ENCODE measurements at places on chromosomes 5 and 9.

DNA sequence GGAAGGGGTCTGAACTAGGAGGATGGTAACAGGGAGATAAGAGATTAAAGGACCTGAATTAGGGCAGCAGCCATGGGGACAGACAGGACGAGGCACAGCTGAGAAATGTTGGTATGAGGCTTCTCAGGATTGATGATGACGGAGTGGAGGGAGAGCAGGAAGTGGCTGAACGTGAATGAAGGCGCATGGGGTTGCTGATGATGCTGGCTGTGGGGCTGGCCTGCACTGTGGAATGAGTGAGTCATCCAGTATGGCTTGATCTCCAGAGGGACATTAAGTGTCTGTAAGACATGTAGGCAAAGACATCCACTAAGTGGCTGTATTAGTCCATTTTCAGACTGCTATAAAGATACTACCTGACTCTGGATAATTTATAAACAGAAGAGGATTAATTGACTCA, 256.4 kb downstream of the ICE1 start:
- no peak for DNase-seq

- DNase-seq: no peak
Measured at GRCh38 chr9:137975936-137976565, 98.5 kb downstream of the CACNA1B start.

DNA sequence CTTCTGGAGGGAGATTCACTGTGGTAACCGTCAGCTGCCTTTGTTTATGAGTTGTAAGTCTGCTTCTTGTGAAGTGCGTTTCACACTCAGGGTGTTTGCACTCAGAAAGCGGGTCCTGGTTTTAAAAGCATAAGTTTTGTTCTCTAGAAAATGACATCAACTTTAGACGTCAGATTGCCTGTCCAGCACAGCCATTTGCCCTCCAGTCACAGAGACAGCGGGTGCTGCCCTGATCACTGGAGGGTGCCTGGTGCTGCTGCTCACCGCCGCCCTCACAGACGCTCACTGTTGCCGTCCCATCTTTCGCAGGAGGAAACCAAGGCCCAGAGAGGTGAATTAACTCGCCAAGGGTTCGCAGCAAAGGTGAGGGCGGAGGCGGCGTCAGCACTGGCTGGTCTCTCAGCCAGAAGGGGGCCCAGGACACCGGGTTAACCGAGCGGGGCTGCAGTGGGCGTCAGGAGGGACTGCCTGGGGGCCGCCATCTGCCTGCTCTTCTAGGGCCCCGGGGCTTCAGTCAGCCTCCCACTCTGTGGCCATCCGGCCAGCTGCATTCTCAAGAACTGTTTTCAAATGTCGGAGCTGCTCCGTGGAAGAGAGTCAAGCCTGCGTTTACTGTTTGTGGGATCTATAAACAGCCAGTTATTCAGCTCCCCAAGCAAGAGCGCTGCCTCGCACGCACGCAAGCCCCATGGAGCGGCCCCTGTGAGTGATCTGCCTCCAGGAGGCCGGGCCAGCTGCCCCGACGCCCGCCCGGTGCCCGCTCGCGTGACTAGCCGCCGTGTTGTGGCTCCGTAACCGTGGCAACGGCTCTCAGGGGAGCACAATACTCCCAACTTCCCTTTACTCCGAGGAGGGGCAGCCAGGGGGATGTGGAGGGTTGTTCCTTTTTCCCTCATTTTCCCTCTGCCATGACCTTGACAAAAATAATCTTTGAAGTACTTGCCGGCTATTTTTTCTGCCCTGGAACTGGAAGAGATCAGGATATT, 43.4 kb upstream of the EXOC3 start:
- DNase-seq: no peak

- no peak for DNase-seq
Measured at GRCh38 chr9:37374892-37375291, 47.6 kb upstream of the GRHPR start.

DNA sequence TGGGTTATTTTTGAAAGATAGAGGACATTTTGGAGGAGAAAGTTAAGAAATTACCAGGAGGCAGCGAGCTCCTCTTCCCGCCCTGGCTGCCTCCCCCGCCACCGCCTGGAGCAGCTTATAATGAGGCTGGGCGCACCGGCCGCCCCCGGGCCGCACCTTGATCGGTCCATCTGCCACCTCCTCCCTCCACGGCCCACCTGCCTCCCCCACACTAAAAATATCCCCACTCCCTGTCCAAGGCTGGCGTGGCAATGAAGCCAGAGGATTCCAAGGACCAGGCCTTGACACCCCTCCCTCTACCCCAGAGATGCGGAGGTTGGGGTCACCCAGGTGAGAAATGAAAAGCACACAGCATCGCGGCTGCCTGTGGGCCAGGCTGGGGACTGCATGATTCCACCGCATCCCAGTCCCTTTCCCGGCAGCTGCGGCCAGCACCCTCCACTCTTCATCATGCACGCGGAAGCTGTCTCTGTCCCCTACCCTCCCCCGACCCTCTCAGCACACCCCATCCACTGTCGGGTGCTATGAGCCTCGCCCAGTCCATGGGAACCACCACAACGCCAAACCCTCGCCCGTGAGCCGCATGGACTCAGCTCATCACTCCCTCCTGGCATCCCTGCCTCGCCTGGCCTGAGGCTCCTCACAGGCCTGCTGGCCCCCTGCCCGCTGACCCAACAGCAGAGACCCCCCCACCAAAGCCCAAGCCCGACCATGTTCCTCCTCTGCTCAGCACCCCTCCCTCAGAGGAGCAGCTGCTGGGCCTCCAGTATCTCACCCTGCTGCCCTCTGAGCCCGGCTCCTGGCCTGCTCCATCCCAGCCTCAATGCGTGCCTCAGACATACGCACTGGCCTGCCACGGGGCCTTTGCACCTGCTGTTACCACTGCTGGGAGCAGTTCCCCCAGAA, 50.0 kb downstream of the SARDH start:
- DNase-seq: no peak

GRCh38 chr5:64742411-64742810, 26.1 kb downstream of the SREK1IP1 start:
- no peak for DNase-seq

GRCh38 chr5:72653586-72653985, 146.4 kb upstream of the ZNF366 start:
- DNase-seq: no peak

DNA sequence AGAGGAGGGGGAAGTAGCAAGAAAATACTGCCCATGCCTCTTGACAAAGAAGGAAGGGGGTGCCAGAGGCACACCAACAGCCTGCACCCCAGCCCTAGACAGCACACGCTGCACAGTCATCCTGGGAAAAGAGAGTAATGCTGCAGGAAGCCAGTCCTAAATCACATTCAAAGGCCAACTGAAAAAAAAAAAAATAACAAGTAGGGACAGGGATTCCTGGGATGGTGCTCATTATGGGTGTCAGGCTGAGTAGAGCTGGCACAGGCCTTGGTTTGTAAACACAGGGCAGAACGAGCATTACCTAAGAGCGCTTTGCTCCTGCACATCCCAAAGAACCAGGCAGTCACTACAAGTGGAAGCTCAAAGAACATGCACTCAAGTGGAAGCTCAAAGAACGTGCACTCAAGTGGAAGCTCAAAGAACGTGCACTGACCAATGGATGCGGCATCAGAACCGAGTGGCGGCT, 7.8 kb downstream of the RAPGEF1 start:
- DNase-seq: no peak

- no peak for DNase-seq
Measured at GRCh38 chr5:62596691-62597090, 18.1 kb downstream of the LRRC70 start.

GRCh38 chr9:86667307-86667706, 280.0 kb downstream of the GAS1 start:
- no peak for DNase-seq

DNA sequence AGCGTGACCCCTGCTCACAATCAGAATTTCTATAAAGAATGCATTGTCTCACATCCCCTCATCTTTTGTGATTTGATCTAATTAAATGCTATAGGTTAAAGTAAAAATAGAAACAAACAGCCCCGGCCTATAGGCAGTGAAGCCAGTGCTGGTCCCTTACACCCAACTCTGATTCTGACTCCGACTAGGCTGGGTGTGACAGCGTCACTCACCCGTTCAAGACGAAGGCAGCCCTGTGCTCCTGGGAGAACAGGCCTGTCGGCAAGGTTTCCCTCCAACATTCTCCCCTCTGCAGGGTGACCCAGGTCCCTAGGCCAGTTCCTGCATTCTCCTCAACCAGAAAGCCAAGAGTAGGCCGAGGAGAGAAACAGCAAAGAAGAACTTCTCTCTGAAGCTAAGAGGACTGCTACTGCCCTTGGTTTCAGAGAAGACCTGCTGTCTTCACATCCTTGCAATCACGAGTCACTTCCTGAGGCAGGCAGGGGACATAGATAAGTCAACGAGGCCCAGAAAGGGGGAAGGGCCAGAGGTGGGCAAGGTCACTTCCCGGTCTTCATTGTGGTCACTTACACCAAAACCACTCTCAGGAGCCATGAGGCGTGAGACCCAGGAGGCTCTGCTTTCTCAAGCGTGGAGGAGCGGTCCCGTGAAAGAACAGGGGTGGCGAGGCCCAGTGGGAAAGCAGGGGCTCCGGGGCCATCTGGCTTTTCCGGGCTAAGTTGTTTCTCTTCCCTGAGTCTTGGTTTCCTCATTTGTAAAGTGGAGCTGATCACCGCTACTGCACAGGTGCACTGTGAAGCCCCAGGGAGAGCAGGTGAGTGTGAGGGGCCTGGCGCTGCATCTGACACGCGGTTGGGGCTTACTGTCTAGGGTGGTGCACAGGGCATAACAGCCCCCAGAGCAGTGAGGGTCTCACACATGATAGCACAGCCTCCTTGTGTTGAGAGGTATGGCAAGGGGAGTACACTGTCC, 200.8 kb downstream of the CRB2 start:
- DNase-seq: no peak

- DNase-seq: no peak
Measured at GRCh38 chr5:169716287-169716686, 79.2 kb downstream of the DOCK2 start.

DNA sequence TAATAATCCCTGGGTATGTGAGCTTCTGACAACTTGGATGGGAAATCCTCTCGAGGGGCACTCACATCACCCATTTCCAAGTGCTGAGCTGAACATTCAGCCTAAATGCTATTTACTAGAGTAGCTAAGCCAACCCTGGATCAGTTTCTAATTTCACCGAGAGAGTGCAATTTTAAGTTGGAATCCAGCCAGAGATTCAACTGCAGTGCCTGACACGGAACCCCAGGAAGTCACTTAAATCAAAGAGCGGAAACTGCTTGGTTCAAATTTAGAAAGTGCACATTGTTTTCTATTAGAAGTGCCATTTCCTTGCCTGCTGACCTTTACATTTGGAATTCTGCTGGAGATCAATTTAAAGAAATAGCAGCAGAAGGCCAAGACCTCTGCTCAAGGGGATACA, 8.8 kb downstream of the SPRY4 start:
- no peak for DNase-seq

DNA sequence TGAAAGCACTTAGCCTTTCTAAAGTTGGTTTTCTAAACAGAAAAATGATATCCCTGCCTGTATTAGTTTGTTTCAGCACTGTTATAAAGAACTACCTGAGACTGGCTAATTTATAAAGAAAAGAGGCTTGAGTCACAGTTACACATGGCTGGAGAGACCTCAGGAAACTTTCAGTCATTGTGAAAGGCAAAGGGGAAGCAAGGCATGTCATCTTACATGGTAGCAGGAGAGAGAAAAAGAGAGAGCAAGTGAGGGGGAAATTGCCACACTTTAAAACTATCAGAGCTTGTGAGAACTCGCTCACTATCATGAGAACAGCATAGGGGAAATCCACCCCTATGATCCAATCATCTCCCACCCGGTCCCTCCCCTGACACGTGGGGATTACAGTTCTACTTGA, 64.9 kb downstream of the FAM170A start:
- DNase-seq: no peak

GRCh38 chr9:677461-678097, 163.9 kb upstream of the DMRT1 start:
- no peak for DNase-seq

- no peak for DNase-seq
Measured at GRCh38 chr9:69816735-69817134, 3.9 kb upstream of the CFAP95 start.

GRCh38 chr5:169339869-169340268, 38.9 kb upstream of the SLIT3 start:
- no peak for DNase-seq

- DNase-seq: no peak
Measured at GRCh38 chr5:58071566-58071965, 388.3 kb downstream of the PLK2 start.

GRCh38 chr9:89480825-89481537, 16.9 kb downstream of the SEMA4D start:
- DNase-seq: no peak

DNA sequence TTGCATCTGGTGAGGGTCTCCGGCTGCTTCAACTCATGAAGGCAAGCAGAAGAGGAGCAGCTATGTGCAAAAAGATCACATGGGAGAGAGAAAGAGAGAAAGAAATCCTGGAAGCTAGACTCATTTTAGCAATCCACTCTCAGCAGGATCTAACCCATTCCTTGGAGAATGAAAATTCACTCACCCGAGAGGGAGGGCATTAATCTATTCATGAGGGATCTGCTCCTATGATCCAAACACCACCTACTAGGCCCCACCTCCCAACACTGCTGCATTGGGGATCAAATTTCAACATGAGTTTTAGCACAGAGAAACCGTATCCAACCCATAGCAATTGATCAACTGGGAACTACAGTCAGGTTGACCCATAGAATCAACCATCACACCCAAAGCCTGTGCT, 98.1 kb upstream of the SV2C start:
- no peak for DNase-seq

DNA sequence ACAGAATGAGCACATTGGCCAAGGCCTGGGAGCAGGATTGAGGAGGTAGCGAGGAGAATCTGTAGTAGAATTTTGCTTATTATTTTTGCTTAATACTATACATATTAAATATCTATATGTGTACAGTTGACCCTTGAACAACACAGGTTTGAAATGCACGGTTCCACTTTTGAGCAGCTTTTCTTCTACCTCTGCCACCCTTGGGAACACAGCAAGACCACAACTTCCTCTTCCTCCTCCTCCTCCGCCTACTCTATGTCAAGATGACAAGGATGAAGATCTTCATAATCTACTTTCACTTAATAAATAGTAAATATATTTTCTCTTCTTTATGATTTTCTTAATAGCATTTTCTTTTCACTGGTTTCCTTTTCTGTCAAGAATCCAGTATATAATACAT, 541.4 kb downstream of the KCTD16 start:
- no peak for DNase-seq

DNA sequence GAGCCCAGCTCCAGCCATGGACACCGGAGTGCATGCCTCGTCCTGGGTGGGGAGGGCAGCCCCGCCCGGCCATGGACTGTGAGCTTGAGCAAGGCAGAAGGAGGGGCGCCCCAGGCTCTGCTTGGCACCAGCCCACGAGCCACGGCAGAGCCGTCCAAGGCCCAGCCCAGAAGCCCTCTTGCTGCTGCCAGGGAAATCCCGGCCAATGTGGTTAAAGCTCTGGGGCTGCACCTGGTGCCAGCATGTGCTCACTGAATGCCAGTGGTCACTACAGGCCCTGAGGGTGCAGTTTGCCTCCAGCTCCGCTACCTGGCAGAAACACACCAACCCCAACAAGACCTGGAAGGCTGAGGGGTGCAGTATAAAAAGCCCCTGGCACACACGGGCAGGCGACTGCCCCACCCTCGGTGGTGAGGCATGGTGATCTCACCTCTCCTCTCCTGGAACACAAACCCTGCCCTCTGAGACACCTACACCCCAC, 11.8 kb downstream of the BRD3 start:
- no peak for DNase-seq

All from immature natural killer cell (primary cell).